ENCODE measurements at places on chromosomes 1 and 21.

DNA sequence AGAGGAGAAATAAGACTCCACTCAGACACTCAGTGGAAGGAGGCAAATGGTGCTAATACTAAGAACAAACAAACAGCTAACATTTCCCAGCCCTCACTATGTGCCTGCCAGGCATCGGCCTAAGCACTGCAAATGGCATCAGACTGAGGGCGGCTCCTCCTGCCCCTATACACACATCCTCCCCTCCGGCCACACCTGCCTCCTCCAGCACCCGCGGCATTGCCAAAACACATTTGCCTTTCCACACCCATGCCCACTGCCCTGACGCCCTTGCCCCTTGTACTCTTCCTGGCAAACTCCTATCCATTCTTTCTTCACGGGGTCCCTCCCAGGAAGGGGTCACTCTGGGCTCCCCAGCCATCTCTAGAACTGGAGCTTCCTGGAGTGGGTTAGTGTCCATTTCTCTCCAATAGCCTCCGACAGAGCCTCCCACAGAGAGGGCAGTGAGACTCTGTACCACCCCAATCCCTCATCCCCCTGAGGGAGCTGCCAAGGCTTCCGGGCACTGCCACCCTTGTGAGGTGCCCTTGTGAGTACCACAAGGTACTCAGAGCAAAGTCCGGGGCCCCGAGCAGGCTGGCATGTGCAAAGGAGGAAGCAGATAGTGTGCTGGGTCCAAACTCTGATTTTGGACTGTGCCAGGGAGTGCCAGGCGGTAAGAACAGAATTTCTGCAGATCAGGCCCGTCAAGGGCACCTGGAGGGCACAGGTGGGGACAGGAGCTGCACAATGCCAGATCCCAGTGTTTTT is 959 bp downstream of the AKR7A3 start:
- no peak for DNase-seq

DNA sequence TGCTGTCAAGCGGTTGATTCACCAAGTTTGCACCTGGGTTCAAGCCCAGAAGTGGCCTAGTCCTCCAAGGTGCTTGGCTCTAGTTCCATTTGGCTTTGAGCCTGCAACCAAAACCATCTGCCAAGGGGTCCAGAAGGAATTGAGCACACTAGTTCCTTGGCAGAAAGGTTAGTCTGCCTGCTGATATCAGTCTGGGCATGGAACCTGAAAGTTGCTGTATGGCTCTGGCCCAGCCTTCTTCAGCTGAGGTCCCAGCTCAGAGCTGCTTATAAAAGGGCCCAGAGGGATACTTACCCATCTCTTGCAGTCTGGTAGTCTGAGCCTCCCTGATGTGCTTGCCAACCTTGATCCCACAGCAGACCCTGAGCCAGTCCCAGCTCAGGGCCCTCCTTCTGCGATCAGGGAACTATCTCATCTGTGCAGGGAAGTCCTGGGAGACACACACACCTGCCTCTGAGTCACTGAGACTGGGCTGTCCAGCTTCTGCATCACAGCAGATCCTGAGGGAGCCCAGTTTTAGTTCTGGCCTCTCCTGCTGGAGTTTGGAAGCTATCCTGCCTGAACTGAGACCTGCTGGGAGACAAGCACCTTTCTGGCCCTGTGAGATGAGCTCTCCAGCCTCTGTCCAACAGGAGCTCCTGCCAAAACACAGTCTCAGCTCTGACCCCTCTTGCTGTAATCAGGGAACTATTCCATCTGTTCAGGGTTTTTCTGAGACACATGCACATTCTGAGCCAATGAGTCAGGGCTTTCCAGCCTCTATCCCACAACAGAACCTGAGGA is 75.8 kb downstream of the CTH start:
- DNase-seq = peak; percentile 76

- no peak for DNase-seq
Measured at GRCh38 chr1:151851886-151852285, 1.6 kb downstream of the THEM5 start.

- no peak for DNase-seq
Measured at GRCh38 chr1:176745945-176746344, 283.0 kb downstream of the PAPPA2 start.

GRCh38 chr1:150843474-150843873 is 32.9 kb downstream of the ARNT start:
- no peak for DNase-seq

DNA sequence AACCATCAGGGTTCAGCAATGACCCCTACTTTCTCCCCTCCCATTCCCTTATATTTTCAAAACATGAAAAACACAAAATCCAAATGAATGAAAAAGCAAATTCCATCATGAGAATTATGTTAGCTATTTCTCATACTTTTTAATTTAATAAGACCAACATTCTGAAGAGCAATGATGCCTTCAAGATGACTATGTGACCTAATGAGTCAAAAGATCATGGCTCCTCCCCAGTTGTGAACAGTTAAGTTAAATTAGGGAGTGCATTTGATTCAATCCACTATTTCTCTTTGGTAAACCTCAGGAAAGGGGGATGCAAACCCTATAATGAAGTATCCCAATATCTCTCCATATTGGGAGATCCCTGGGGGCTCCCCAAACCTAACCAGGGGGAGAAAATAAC is 36.5 kb downstream of the PUM1 start:
- no peak for DNase-seq

- no peak for DNase-seq
Measured at GRCh38 chr1:119603695-119604094, 44.4 kb downstream of the ZNF697 start.

DNA sequence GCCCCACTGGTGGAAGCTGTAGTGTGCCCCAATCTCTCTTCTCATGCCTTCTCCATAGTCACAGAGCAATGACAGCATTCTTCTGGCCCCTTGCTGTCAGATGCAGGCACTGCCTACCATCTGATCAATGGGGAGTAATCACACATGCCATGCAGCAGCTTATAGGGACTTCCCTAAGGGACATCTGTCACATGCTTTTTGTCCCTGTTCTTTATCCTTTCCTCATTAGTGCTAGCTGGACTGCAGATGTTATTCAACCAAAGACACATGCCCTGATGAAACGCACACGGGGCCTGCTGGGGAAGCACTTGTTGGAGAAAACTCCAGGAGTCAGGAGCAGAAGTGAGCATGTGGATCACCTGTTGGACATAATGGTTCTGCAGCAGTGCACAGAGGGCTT is 108.7 kb downstream of the KCNJ15 start:
- no peak for DNase-seq

- no peak for DNase-seq
Measured at GRCh38 chr1:229119161-229119560, 151.8 kb upstream of the RAB4A start.

- DNase-seq = no peak
Measured at GRCh38 chr21:23822760-23823159, 1784.5 kb downstream of the MRPL39 start.

DNA sequence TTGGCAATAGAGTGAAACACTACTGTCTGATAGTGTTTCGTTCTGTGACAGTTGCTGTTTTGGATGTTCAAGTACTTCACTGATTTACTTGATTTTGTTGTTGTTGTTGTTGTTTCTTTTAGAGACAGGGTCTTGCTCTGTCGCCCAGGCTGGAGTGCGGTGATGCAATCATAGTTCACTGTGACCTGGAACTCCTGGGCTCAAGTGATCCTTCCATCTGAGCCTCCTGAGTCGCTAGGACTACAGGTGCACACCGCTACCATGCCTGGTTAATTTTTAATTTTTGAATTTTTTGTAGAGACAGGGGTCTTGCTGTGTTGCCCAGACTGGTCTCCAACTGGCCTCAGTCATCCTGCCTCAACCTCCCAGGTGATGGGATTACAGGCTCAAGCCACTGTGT is 2.3 kb downstream of the ATF6 start:
- no peak for DNase-seq

- DNase-seq = no peak
Measured at GRCh38 chr1:76611770-76612445, 255.4 kb upstream of the ST6GALNAC5 start.

DNA sequence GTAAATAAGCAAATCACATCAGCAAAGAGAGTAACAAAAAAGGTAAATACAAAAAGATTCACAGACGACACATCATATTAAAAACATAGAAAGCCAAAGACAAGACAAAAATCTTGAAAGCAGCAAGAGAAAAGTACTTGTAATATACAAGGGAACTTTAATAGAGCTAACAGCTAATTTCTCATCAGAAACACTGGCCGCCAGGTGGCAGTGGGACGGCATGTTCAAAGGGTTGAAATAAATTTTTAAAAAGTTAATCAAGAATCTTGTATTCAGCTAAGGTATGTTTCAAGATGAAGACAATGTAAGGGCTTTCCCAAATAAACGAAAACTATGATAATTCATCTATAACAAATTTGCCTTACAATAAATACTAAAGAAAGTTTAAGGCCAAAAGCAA is 358.1 kb downstream of the LRRIQ3 start:
- DNase-seq = no peak

DNA sequence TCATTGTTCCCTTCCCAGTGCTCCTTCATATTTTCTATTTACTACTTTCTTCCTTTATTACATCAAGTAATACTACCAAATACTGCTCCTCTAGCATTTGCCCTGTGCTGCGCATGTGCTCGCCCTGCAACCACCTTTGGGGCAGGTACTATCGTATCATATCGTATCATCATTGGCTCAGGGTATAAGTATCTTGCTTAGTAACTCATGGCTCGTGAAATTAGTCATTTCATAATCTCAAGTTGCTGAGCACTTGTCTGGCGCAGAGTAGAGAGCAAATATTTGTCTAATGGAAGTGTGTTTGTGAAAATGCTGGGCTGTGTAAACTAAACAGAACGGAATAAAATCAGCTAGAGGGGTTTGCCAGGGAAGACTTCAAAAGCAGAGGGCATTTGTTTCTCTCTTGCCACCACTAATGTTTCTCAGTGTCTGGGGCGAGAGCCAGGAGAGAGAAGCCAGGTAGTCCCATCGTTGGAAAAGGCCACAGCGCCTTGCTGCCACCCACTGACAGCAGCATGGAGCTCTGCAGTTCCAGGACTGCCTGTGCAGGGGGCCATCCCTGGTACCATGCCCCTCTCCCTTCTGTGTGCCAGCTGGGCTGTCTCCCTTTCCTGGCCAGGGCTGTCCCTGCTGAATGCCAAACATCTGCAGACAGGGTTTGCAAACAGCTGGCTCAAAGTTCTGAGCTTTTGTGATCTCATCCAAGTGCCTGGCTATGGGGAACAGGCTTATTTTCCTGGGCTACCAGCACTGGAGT is 20.0 kb upstream of the CPT2 start:
- DNase-seq = peak; percentile 62

GRCh38 chr1:223482766-223483165 is 89.6 kb downstream of the CCDC185 start:
- DNase-seq = no peak

DNA sequence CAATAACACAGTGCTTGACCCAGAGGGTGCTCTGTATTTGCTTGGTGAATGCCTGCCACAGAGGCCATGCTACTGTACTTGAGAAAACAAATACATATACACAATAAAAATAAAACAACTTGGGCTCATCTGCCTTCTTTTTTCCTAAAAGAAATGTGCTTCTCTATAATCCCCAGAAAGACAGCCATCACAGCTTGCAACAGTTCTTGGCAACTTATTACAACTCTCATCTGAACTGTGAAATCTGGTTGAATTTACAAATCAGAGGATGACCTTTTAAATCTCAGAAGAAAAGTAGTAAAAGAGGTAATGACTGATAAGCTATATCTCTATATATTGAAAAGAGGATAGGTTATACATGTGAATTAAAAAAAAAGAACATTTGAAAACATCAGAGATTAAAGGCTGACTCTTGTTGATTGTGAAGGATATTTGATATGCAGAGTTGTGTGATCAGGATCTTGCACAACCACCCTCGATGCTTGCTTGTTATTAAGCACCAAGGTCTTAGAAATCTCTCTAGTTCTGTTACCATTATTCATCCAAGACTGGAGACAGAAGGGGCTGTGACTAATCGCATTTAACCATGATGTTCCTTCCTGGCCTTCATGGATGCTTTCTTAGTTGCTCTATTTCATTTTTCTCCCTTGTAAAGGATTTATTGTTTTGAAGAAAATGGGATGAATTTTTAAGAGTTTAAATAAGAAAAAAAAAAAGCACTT is 213.4 kb downstream of the APP start:
- DNase-seq = no peak

GRCh38 chr1:67896826-67897225 is 63.6 kb upstream of the GNG12 start:
- no peak for DNase-seq

- DNase-seq = peak; percentile 67
Measured at GRCh38 chr1:62295921-62296491, 23.2 kb downstream of the KANK4 start.

- DNase-seq = no peak
Measured at GRCh38 chr1:232138044-232138443, 491.9 kb downstream of the SIPA1L2 start.

- DNase-seq = no peak
Measured at GRCh38 chr1:59179673-59180072, 117.2 kb upstream of the FGGY start.

GRCh38 chr1:4529446-4530165 is 124.8 kb upstream of the AJAP1 start:
- DNase-seq = no peak

DNA sequence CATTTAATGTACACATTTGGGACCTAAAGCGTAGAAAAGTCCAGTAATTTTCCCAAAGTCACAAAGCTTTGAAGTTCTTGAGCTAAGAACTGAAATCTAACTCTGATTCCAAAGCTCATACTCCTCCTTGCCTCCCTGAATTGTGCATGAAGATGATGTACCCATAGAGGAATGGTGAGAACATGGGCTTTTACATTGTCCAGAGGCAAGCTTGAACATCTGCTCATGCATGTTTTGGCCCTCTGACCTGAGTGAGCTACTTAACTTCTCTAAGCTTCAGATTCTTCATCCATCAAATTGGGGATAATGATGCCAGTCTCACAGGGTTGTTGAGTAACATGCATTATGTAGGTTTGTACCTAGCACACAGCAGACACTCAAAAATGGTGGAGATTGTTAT is 258.4 kb upstream of the HOOK1 start:
- no peak for DNase-seq

GRCh38 chr21:34107606-34108005 is 34.2 kb downstream of the MRPS6 start:
- no peak for DNase-seq

DNA sequence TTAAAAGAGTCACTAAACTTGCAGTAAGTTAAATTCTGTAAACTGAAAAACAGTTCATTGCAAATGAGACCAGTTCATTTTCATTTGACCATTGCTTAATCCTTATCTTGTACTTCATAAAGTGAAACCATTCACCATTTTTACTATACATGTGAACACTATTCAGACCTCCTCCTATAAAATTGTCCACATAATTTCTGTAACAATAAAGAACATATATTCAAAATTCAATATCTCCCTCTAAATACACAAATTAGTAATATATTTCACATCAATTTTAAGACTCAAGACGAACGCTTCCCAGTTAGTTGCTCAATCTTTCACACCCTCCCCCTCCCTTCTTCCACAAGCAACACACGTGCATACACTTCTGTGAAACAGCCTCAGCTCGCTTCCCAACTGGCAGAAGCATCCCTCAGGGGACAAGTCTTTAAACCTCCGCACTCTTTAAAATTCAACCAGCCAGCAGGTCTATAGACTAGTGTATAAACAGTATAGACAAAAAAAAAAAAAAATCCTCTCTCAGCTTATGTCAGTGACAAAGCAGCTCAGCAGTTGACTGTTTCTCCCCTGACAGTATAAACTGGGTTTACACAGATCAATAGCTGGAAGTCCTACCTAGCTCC is 99.6 kb downstream of the DENND1B start:
- DNase-seq = no peak

GRCh38 chr1:173161510-173162221 is 45.5 kb downstream of the TNFSF4 start:
- DNase-seq = no peak
